ENCODE measurements at places on chromosomes 6 and 20. TPM values are rescaled to one million over a fixed set of nuclear protein-coding genes. Genes with fewer than 3 reads are reported as not detected.
A peak's percentile ranks its signal among the peaks of the same experiment; 100 is the strongest.

GNAS-AS1 gene
- total RNA-seq = not detected

- H3K27ac ChIP-seq = peak overlapping the region; percentile 33
- H3K27me3 ChIP-seq = no peaks in the 10 kb centered on the region
- H3K4me1 ChIP-seq = peaks cover 39% of the 10 kb centered on the region
- peak; percentile 78 for DNase-seq
- peak overlapping the region; percentile 29 for H3K4me3 ChIP-seq
Measured at GRCh38 chr6:21914121-21914973, 320.8 kb downstream of the SOX4 start.

- H3K36me3 ChIP-seq = peaks cover 47% of the 10 kb centered on the region
- peak overlapping the region; percentile 85 for H3K27ac ChIP-seq
- H3K27me3 ChIP-seq = no peaks in the 10 kb centered on the region
- H3K4me1 ChIP-seq = peaks cover 16% of the 10 kb centered on the region
Measured at GRCh38 chr6:15249371-15250019, 3.6 kb downstream of the JARID2 start.

GRCh38 chr6:102344769-102345168 lies 951.3 kb downstream of the GRIK2 start:
- H3K4me3 ChIP-seq = no peak overlapping the region
- H3K36me3 ChIP-seq = no peaks in the 10 kb centered on the region
- H3K27me3 ChIP-seq = no peaks in the 10 kb centered on the region
- H3K27ac ChIP-seq = no peak overlapping the region
- no peak for DNase-seq

- DNase-seq = no peak
- no peak overlapping the region for H3K27ac ChIP-seq
- H3K4me3 ChIP-seq = no peak overlapping the region
- no peaks in the 10 kb centered on the region for H3K36me3 ChIP-seq
- no peaks in the 10 kb centered on the region for H3K27me3 ChIP-seq
Measured at GRCh38 chr20:15031546-15032351, 694.3 kb upstream of the FLRT3 start.

DNA sequence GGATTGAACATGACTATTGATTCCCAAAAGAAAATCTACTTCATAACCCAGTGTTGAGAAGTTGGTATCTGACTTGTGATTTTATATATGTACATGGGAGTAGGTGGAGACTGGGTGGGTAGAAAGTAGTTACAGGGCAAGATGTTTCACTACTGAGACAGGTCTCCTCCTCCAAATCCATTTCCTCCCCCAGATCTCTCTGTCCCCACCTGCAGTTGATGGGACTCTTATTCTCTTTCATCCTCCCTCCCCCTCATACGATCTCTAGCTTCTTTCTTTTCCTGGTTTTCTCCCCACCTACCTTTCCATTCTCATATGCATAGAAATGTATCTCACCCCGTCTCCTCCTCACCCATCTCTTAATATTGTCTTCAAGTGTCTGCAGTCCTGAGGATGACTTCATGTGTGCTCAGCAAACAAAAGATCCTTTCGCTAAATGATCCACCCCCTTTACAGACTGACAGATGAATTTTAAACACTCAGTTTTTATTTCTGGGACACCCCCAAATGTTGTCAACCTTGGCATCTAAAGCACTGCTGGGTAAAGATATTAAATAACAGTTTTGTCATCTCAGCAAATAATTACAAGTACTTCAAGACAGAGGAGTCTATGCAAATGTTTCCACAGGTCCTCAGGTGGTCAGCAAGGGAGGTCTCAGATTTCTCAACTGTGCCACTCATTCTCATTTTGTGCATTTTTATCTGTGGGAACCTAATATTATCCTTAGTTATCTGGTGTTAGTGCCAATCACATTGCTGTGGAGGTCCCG lies 18.7 kb upstream of the HECA start:
- DNase-seq = no peak
- H3K36me3 ChIP-seq = no peaks in the 10 kb centered on the region
- no peaks in the 10 kb centered on the region for H3K4me1 ChIP-seq
- H3K4me3 ChIP-seq = no peak overlapping the region
- peaks cover 9% of the 10 kb centered on the region for H3K27me3 ChIP-seq

DNA sequence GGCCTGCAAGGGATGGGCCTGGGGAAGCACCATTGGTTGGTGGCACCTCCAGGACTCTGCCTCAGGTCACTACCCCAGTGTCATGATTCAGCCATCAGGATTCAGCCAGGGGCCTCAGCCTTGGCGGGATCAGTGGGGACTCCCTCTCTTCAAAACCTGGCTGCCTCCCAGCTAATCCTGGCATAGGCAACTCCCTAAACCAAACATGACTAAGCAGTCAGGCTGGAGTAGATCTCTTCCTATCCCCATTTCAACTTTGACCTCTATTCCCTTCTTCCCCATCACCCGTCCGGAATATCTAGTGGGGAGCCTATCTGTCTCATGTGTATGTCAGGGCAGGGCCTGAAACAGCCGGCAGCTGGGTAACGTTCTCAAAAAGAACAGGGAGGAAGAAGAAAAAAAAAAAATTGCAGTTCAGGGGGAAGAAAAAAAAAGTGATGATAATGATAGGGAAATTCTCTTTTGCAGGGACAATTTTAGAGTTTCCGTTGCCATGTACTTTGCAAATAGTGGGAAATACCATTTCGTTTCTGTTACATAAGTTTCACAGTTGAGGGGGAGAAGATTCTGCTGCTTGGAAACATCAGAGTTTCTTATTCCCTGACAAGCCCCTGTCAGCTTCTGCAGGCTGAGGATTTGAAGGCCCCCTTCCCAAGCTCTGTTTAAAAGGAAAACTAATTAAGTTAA lies 4.1 kb upstream of the PREX1 start:
- H3K36me3 ChIP-seq = peaks cover 7% of the 10 kb centered on the region
- no peak overlapping the region for H3K27ac ChIP-seq
- H3K4me3 ChIP-seq = no peak overlapping the region

- H3K4me1 ChIP-seq = no peaks in the 10 kb centered on the region
- no peaks in the 10 kb centered on the region for H3K27me3 ChIP-seq
- DNase-seq = no peak
- no peaks in the 10 kb centered on the region for H3K36me3 ChIP-seq
- H3K27ac ChIP-seq = no peak overlapping the region
Measured at GRCh38 chr20:11937230-11937629, 19.5 kb downstream of the BTBD3 start.
